ENCODE measurements at places on chromosomes 13 and 19.

DNA sequence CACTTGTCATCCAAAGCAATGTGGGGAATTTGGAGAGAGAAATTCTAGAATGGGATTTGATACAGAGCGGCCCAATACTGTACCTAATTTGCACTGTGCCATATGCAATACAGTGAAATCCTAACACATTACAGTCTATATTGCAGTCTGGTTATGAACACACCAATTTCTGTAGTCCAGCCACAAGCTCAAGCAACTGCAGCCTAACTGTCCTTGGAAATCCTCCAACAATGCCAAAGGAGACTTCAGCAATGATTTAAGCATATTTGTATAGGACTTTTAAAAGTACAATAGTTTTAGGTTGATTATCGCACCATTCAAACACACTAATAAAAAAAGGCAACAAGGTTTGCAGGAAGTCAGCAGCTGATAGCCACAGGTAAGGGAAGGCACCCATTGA, 17.3 kb downstream of the DIAPH3 start:
- DNase-seq: no peak

DNA sequence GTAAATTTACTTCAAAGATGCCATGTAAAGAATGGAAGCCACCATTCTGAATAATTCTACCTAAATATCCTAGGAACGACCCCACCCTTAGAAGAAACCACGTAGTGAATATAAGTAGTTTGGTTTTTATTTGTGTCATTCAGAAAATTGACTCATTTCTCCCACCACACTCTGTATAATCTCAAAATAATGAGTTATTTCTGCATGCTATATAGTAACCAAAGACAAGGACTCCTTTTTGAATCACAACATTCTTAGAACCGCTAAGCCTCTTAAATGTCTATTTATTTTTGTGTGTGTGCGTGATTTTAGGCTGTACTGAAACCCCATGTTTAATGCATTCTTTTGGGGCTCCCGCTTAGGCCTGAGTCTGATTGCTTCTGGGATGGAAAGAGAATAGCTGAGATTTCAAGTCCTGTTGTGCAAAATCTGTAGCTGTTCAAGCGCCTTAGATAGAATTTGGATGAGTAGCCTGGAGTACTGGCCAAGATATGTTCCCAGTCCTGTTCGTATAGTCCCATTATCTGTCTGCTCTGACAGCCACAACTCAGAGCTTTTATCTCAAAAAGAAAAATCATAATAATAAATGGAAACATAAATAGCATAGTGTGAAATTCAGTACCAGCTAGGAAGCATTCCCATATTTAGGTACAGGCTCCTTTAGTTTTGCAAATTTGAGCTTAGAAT, 532.4 kb upstream of the NBEA start:
- DNase-seq: no peak

- DNase-seq: no peak
These were observed 2.3 kb upstream of the DOCK6 start for GRCh38 chr19:11264452-11265176.

DNA sequence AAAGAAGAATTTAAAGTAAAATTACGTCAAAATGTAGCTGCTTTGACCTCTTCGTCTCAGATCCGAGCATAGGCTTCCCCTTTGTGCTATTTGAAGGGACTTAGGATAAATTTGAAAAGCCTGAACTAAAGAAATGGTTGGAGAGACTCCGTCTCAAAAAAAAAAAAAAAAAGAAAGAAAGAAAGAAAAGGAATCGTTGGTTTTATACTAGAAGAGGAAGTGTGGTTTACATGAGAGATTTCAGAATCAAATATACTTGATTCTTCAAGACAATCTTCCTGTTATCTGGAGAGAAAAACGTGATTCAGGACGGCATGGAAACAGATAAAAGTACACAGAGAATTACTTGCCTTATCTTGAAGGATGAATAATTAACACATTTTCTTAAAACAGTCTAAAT, 474 bp upstream of the ZNF780B start:
- DNase-seq: no peak
